ENCODE measurements at places on chromosomes 5 and 9.

DNA sequence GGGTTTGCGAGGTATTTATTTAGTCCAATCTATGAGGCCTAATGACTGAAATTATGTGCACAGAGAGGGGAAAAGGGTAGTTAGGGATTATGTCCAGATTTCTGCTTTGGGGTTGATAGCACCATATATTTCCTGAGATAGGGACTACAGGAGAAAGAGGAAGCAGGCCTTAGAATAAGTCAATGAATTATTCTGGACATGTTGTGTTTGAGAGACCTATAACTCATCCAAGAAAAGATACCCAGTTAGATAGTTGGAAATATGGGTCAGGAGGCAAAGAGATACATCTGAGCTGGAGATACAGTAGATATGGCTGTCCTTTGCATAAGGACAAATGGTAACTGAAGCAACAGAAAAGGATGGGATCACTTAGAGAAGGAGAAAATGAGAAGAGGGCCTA lies 53.1 kb downstream of the NR3C1 start:
- no peak for DNase-seq

DNA sequence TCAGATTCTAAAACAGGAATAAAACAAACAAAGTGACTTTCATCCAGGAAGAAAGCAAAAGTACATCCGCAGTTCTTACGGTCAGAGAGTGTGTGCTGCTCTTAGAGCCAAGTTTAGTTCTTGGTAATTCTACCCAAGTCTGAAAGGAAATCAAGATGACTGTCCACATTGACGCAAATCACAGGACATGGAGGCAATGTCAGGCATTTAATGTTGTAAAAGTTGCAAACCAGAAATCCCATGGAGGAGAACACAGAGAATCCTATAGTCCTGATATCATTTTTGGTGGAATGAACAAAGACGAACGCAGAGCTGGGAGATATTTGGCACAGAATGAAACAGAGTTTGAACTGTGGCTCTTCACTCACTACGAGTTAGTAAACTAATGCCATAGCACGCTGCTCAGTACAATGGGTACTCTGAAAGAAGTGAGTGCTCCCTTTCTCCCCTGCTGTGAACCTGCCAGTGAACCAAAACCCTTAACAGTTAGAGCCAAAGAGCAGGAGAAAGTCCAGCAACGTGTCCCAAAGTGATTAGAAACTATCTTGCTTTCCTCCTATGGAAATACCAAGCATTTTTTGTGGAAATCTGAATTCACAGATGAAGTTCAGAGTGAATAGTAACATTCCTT lies 74.3 kb downstream of the MUSK start:
- peak; percentile 59 for DNase-seq

- peak; percentile 79 for DNase-seq
Observed at GRCh38 chr5:113059232-113060040, 82.8 kb downstream of the DCP2 start.

DNA sequence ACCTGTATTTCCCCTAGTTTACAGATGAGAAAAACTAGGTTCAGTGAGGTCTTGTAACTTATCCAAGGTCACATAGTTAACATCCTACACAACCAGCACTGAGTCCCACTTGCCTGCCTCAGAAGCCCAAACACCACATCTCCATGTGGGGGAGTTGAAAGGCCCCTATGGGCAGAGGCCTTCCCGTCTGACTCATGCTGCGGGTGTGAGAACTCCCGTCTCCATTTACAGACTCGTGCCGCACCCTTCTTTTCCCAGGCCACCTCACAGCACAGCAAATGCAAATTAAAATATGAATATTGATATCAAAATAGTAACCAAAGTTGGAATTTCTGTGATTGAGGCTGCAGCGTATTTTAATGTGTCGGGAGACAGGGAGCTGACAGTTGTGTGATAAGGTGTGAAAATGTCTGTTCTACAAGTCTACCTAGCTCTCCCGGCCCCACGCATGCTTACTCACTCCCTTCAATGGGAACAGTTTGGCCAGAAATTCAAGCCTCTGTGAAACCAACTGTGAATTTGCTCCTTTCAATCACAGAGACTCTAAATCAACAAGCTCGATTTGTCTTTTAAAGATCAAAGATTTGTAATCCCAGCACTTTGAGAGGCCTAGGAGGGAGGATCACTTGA lies 90.1 kb downstream of the CRB2 start:
- DNase-seq, result no peak

DNA sequence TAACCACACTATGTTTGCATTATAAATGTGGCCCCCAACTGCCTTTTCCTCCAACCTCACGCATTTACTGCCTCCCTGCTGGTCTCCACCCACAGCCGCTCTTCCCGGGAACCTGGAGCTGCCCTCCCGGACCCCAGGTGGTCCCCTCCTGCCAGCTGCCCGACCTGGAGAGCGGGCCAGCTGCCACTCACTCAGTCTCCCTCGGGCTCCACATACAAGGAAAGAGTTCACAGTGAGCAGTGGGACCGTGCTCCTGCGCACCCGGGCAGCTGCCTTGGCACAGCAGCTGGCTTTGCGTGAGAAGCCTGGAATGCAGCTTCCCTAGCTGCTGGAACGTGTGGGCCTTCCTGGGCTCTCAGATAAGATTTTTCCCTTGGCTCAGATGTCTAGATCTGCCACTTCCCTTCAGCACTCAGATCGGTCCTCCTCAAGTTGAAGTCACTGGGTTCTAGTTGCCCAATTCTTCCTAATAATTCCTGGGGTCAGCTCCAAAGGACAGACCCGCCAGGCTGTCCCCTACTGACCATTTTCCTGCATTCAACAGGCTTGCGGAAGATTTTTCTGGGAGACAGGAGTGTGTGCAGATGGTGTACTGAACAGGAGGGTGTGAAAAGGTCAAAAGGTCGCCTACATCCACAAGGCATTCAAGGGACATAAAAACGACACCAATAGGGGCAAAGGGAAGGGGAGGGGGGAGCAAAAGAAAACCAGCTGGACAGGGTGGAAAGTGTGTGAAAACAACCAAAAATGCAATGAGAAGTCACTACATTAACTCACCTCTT lies 69.1 kb downstream of the MYO10 start:
- DNase-seq, result no peak

DNA sequence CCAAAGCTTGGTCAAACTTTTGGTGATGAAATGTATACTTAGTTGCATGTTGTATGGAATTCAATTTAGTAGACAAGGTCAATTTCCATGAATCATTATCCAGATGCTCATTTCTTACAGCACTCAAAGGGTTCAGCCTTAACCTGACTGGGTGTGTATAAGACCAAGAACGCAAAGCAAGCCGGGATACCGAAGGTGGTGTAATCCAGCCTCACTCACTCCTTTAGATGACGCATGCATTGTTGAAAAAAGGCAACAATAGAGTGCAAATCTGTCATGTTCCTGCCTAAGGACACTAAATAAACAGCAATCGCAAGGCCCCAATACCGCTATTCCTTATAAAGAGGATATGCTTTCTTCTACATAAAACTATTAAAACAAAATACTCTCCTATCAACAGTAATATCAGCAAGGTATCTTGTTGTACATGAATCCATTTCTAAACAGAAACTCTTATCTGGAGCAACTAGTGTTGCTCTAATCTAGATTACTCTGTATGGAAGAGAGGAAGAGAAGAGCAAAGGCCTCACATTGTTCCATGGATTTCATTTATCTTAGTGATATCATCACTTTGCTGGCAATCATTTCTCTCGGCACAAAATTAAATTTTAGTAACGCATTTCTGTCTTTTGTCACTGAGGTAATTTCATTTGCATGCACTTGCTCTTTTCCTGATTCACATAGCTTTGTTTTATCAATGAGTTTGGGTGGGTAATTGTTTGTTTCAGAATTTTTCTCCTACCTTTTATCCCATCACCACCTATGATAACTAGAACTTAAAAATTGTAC lies 96.2 kb downstream of the PLK2 start:
- no peak for DNase-seq

DNA sequence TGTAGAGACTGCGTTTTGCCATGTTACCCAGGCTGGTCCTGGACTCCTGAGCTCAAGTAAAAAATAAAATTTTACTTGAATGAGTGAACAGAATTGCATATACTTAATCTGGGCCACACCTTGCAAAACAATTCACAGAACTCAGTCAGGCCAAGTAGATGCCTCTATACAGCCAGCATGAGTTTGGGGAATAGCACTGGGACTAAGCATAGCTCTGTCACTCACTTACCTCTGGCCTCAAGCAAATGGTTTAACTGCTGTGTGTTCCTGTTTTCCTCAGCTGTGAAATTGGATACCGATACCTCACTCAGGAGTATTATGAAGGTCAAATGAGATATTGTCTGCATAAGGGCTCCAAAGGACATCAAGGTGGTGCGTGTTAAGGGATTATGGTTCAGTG lies 10.9 kb upstream of the FRMPD1 start:
- no peak for DNase-seq

DNA sequence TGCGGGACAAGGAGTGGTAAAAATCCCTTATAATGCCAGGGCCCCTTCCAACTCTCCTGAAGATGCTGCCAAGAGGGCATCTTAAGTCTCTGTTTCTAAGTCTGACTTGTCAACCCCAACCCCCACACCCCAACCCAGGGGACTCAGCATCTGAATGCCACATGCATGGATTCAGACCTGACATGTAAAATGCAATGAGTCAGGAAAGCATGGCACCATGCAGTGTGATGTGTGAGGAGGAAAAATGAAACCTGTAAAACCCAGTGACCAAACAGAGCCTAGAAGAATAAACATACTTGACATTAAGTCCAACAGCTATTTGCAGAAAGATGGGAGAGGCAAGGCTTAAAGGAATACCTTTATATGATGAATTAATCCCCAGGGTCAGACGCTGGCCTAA lies 112.4 kb downstream of the ASTN2 start:
- no peak for DNase-seq
